Amniotic stem cell (primary cell): ENCODE measurements at places on chromosomes 6 and 20.
A peak's percentile ranks its signal among the peaks of the same experiment; 100 is the strongest.

GRCh38 chr20:49987868-49988690, 5.3 kb downstream of the SNAI1 start:
- no peak for DNase-seq

GRCh38 chr6:143507358-143508145, 4.0 kb downstream of the FUCA2 start:
- no peak for DNase-seq

- no peak for DNase-seq
Measured at GRCh38 chr20:967796-968742, 34.0 kb downstream of the RSPO4 start.

DNA sequence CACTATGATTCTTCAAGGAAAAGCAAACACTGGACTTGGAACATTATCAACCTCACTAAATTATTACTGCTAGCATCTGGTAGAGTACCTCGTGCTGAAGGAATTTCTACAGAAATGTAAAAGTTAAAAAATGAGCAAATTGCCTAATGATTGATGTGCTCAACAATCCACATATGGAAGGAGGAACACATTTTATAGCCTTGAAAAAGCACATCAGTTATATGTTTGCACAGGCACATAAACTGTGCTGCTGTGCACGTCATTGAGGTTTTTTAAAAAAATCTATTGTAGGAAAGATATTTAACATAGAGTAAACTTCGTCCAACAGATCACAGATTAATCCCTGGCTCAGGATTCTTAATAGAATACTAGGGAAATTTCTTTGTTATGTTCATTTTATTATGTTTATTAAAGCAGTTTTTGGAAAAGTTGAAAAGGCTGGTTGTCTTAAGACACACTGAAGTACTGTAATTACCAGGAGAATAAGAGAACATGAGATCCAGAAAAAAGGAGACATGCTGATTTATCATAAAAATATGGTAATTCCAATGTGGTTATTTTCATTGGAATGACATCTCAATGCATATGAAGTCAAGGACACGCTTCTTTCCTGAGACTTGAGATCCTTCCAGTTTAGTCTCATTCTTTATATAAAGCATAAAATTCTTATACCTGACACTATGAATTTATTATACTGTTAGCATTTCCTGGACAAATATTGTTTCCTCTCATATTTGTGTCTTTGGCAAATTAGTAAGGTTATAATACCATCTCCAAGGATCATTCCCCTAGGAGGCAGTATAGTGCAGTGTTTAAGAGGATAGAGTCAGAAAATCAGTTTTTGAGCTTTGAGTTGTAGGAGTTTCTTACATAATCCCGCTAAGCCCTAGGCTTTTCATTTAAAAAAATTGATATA, 511.1 kb downstream of the TENT5A start:
- peak; percentile 17 for DNase-seq

GRCh38 chr20:35277127-35277526, 795 bp downstream of the MMP24OS start:
- DNase-seq, result no peak

- DNase-seq, result no peak
Measured at GRCh38 chr6:157684620-157685299, 138.3 kb upstream of the SNX9 start.

DNA sequence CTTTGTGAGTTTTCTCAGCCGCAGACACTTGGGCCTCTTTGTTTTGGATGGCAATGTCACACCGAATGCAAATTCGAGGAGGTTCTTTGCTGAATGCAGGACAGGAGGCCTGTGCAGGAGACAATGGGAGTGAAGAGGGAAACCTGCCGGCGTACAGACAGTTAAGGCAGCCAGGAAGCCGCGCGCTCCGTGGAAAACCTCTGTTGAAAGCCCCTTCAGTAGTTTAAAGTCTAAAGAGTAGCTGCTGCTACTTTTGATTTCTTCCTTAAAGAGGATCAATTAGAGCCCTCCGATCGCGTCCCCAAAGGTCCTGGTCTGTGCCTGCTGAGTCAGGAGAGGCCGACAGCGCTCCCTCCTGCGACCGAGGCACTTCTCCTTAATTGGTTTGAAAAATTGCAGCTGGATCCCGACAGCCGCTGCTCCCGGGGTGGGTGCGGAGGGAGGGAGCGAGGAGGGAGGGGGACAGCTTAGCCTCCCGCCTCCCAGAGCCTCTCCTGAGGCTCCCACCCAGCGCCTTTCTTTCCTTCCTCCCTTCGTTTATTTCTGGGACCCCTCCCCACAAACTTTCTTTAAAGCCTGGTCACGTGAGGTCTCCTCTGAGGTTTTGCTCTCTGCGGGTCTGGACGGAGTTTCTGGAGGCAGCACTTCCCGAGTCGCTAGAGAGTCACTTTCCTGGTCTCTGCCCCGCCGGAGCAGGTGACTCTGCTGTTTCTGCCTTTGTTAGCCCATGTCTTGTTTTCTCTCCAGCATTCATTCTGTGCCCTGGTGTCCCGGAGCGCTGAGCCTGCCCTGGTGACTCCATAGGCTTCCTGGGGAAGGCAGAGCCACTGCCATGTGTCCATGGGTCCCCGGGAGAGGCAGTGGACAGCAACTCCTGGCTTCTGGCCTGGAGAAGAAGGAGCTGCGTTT, 22.3 kb upstream of the RPP40 start:
- DNase-seq, result no peak

DNA sequence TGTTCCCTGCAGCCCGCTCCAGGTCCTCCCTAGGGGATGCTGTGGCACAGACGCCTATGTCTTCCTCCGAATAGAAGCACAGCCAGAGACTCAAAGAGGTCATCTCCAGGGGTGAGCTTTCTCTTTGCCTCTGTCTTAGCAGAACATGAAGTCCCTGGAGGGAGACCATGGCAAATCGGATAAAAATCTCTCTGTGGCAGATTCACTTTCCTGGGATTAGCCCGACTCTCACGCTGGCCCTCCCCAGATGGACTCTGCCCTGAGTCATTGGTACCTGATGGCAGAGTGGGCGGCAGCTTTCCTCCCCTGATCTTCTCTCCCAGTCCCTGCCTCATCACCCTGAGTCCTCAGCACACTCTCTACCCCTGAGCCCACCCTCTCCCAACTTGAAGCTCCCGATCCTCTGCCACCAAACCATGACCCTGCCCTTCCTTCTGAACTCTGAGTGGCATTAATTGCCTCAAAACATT, 58.0 kb upstream of the CCDC167 start:
- no peak for DNase-seq

DNA sequence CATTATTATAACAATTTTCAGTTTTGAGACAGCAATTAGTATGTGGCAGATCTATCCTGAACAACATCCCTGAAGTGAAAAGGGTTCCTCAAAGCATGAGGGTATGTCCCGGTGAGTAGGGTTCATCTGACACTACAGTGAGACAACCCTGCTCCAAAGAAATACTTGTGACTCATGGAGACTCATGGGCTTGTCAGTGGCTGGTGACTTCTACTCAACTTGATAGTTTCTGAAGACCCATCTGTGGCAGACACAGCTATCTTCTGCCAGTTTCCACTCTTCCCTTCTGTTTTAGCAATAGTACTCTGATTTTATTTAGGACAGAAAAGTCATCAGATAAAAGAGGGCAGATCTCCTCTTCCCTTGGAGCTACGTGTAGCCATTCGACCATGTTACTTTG, 41.4 kb downstream of the MAP3K7 start:
- no peak for DNase-seq

GRCh38 chr20:38395165-38395564, 40.0 kb downstream of the SNHG17 start:
- no peak for DNase-seq

- DNase-seq, result no peak
Measured at GRCh38 chr20:57660922-57661745, 40.9 kb upstream of the ZBP1 start.

DNA sequence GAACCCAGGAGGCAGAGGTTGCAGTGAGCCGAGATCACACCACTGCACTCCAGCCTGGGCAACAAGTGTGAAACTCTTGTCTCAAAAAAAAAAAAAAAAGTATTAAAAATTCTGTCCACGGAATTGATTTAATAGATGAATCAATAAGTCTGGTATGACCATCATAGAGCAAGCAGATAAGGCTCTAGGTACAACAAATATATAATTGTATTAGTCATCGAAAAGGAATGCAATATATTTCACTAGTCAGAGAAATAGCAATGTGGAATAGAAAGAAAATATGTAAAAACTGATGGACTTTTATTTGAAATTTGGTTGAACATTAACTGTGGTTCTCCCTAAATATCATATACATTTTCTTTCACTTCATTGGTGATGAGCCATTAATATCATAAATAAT, 476.8 kb upstream of the AGPAT4 start:
- DNase-seq, result no peak

DNA sequence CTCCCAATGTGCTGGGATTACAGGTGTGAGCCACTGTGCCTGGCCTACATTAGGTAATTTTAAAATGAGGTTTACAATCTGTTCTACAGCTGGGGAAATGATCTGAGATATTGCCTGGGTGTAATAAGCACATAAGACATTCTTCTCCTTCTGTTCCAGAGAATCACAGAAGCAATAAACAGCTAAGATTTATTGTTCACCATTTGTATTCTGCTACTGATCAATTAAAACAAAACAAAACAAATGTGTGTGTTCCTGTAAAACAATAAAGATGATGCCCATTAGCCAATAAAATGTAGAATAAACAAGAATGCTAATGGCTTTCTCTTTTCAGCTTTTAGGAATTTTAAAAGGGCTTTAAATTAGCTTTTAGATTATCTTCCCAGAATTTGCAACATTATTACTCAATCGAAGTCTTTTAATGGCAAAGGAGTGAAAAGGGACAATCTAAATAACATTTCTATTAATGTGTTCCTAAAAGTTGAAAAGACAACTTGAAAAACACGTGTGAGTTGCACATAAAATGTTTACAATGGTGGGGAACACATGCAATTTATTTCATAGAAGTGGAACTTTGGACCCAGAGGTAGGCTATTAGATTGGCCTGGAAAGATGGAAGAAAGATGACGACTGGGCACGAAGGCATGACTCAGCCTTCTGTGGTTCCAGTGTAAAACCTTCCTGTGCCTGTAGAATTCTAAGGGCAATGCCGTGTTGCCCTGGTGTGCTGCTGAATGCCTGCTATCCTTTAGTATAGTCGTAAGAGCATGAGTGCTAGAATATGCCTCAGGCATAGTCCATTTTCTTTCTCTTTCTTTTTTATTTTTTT, 29.0 kb upstream of the DEK start:
- DNase-seq, result no peak

GRCh38 chr6:70409216-70409615, 4.1 kb upstream of the FAM135A start:
- no peak for DNase-seq

GRCh38 chr6:158812611-158813010, 6.6 kb downstream of the EZR start:
- no peak for DNase-seq

- no peak for DNase-seq
Measured at GRCh38 chr6:110440026-110440425, 24.7 kb upstream of the DDO start.

GRCh38 chr6:47836046-47836445, 54.2 kb downstream of the OPN5 start:
- DNase-seq, result no peak

GRCh38 chr6:120320481-120321162, 971.1 kb upstream of the MAN1A1 start:
- DNase-seq, result no peak

DNA sequence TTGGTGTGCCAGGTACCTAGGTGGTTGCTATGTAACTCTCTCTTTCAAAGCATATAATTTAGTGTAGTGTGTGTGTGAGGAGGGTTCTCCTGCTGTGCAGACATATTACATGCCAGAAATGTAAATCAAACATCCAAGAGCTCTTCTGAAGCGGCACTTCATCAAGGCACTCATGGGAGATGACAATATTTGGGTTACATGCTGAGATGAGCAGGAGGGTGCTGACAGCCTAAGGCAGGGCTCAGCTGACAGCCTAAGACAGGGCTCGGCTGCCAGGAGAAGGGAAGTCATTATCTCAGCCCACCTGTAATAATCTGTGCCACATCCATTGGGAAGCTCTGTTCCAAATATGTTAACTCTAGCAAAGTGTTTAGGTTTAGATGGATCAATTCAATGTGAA, 39.1 kb downstream of the ADGRF5 start:
- DNase-seq, result no peak

DNA sequence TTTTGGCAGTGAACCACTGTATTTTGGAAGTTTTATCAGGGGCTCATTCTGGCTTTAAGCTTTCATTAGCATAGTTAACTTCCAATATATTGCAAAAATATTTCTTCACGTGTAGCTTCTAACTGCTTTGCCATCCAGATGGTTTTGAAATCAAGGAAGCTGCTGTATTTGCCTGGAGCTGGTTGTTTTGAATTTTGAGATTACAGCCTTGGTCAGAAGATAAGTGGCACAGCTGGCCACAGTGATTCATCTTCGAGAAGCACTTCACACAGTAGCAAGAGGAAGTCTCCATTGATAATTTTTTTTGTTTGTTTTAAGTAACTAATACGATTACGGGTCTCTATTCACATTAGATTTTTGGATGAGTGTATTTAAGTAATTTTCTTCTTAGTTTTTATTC, 3.8 kb downstream of the APCDD1L start:
- DNase-seq, result no peak

DNA sequence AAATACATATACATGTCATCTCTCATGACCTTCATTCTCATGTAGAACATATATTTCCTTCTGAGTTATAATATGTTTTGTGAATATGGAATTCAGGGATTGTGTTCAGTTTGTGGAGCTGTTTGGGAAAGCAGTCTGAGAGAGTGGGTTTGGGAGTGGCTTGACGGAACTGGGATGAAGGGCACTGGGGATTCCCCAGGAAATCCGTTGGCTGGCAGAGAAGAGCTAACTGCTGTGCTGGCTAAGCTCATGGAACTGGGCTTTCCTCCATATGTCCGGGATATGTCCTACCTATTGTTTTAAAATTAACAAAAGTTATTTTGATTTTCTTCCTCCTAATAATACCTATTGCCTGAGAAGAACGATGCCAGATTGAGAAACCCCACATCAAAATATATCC, 359.5 kb upstream of the FLRT3 start:
- DNase-seq, result no peak

DNA sequence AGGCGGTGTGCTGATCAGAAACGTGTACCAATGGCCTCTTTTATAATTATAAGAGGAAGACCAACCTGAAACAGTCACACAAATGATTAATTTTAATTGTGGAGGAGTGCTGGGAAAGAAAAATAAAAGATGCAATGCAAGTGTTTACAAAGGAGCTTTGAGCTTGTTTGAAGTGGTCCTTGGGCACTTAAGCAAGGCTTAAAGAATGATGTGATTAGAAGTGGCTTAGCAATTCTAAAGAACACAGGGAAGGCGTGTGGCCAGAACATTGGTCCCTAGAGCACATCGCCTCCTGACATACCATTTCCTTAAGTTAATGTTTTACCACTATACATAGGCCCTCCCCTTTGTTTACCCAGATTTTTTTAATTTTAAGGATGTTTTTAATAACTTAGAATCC, 26.1 kb downstream of the PTPN1 start:
- DNase-seq, result no peak
